ENCODE measurements at places on chromosomes 11 and 22. TPM values are rescaled to one million over a fixed set of nuclear protein-coding genes. Genes with fewer than 3 reads are reported as not detected.

DNA sequence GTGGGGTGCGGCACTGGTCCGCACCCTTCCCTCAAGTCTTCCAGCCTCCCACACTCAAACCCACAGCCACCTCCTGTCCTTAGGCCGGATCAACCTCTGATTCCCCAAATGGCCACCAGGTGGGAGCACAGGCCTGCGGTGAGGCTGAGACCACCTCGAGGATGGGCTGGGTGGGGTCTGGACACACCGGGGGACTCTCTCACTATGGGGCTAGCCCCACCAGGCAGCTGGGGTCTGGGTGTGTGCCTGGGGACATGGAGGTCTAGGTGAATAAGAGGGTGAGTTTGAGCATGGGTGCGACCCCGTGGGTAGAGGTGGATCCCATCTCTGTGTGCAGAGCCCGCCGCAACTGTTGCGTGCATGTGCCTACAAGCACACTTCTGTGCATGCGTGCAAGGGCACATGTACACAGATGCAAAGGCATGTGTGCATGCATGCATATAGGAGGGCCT lies 32.6 kb downstream of the MYO18B start:
- DNase-seq: no peak

GRCh38 chr11:12577725-12578644 lies 96.2 kb upstream of the TEAD1 start:
- no peak for DNase-seq

- DNase-seq: no peak
These were observed 4.2 kb downstream of the STARD10 start for GRCh38 chr11:72789493-72790131.

DNA sequence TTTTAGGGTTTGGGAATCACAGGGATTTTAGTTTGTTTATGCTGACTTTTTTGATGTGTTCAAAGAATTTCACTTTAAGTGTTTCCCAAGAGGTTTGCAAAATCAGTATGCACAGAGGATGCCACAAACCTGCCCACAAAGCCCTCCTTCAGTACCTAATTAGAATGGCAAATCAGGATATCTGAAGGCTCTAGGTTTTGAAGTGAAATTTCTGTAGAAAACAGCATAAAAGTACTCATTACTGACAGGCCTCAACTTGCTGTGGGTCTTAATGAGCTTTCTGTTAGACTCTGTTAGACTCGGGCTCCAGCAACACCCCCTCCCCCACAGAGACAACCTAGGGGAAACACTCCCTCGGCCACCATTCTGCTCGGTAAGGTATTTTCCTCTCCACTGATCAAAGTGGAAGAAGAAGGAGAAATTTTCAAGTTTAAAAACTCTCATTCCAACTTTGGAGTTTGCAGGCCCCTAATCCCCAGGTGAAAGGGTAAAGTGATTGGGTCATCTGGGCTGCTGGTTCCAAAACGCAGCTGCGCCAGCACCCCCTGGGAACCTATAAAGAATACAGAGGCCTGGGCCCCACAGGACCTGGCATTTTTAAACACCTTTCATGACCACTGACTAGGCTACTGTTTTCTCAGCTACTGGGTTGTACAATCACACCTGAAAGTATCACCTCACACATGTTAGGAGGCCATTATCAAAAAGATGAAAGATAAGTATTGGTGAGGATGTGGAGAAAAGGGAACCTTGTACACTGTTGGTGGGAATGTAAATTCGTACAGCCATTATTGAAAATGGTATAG lies 67.5 kb downstream of the PLEKHA7 start:
- DNase-seq: no peak

DNA sequence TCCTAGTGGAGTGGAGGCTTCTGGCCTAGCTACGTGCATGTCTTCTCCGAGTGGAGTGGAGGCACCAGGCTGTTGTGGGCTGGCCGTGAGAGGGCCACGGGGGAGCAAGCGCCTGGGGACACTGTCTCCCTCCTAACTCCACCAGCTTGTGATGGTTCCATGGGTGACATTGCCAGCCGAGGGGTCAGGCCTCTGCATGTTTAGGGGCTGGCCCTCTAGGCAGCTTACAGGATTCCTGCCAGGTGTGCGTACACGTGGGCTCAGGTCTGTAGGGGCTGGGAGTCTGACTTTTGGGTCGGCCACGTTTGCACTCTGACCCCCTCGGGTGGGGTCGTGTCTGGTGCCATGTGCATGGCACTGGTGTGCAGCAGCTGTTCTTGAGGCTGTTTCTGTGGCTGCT lies 31.6 kb downstream of the TBC1D22A start:
- no peak for DNase-seq

DNA sequence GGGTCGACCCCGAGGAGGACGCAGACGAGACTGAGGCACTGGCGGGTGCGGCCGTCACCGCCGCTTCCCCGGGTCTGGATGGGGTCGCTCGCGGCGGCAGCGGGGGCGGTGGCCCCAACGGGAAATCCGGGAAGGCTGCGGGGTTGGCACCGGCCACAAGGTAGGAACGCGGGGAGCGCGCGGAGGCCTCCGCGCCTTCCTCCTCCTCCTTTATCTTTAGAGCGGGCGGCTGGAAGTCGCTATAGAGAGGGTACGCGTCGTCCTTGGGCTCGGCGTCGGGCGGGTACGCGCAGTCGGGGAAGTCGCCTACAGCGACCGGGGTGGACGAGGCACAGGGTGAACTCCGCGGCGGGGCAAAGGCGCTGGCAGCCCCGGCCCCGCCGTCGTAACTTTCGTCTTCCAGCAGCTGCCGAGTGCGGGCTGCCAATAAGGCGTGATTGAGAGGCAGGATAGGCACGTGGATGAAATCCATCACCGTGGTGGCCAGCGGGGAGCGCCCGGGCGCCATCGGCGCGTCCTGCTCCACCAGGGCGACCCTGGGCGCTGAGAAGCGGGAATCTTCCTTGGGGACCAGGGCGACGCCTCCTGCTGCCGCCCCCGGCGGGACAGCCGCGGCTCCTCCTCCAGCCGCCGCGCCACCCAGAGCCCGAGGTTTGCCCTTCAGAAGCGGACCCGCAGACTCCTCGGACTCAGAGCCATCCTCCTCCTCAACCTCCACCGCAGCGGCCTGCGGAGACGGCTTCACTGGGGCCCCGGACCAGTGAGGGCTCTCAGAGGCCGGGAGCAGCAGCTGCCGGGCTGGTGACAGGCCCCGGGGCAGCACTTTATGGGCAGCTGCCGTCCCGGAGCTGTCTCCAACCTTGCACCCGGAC lies 1.7 kb downstream of the PGR start:
- DNase-seq: peak; percentile 85

USP35 gene
- 3.2 TPM for total RNA-seq

RBMXL2 gene
- total RNA-seq: not detected

NXPE2 gene
- total RNA-seq: 0.37 TPM

DNA sequence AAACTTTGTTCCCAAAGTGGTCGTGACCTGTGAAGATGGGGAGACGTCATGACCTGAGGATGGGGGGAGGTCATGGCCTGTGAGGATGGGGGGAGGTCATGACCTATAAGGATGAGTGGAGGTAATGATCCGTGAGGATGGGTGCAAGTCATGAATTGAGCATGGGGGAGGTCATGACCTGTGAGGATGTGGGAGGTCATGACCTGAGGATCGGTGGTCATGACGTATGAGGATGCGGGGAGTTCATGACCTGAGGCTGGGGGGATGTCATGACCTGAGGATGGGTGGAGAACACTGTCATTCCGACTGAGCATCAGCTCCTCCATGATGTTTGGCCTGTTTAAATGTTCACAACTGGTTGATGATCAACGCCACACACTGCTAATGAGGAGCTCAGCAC lies 25.9 kb downstream of the YPEL1 start:
- DNase-seq: no peak

ZPR1 gene
- total RNA-seq: 33.8 TPM

Data from lower leg skin (tissue), 4 donors.